DMS79 treated with DMSO at 0.1 percent for 48 hours (cell line): ENCODE measurements at places on chromosomes 3 and 15.

GRCh38 chr3:88385090-88385489 lies 235.3 kb downstream of the C3orf38 start:
- no peak for DNase-seq

DNA sequence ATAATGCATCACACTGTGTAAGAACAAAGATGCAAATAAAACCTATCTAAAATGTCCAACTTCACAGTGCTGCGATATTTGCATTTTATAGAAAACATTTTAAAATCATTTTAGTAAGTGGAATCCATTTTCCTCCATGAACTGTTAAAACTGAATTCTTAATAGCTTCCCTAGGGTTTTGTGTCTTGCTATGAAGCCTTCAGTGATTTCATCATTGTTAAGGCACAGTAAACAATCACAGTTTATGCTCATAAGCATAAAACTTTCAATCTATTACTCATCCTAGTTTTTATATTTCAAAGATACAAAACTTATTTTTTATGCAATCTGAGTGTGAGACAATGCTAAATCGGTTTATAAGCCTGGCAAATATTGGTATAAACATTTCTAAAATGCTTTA lies 509.7 kb downstream of the TUSC7 start:
- DNase-seq: no peak

DNA sequence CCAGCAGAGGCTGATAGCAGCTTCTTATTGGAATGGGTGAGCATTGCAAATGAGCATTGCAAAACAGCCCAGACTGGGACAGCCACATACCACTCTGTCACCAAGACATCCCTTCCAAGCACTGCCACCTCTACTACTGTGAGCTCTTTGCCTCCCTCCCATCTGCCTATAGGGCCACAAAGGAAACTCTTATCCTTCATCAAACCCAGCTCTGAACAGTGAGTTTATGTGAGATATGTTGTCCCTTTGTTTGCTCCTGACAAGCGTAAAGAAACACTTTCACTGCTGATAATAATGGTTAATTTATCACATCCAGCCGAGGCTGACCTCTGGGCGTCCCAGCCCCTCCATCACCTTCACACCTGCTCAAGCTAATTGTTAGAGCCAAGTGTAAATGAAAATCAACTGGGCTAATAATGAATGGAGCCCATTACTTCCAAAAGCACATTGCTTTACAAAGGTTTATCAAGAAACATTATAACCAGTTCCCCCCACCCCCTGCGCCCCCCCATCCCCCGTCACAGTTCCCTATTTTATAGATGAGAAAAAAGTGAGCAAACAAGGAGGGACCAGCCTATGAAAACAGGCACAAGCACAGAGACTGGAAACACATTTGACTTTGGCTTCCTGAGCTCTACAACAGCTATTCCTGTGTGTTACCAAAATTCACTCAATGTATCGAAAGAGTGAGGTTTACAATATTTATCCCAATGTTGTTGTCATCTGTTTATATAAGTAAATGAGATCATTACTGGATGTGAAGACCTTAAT lies 146.3 kb downstream of the ANXA2 start:
- no peak for DNase-seq

DNA sequence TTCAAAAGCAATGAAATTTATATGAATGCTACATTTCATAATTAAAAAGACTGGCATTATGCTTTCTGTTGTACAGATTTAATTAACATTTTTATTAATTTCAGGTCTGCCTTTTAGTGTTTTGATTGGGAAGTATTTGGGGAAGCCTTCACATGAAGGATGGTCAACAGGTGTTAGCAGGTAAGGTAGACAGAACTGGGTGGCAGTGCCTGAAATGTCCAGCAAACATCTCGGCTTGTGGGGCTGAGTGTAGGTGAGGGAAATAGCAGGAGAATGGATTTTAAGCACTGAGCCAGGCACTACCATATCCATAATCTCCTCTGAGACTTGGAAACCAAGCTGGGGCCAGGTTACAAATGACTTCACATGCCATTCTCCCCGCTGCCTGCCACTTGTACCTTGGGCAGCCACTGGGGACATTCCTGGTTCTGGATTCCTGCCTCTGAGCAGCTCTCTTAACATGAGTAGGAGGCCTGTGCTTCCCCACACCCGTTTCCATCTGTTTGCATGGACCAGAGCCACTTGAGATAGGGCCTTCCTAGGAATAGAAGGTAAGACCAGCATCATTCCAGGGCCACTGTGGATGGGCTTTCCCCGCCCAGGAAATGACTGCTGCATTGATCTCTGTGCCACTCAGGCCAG lies 125.9 kb upstream of the HES1 start:
- DNase-seq: peak; percentile 57

- no peak for DNase-seq
These were observed 17.7 kb downstream of the RARB start for GRCh38 chr3:25445731-25446130.

DNA sequence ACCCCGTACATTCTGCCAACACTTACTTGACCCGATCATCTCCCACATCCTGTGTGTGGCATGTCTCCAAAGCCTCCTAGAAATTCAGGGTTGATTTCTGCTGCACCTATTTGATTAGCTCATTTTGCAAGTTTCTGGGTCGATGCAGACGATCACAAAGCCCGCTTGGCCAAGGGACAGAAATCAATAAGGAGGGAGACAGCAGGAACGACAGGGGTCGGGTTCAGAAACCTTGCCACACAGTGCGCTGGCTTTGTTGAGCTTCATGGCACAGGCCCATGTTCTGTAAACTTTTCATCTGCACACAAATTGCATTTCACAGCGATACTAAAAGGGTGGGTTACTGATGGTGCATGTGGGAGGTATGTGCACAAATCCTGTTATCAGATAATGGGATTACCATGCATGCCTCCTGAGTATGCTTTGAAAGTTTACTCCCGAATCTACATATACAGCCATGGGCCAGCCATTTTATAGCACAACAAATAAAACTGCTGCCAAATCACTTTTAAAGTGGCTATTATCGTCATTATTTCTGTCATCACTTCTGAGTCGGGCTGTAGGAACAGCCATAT lies 95.9 kb upstream of the ATP11B start:
- peak; percentile 84 for DNase-seq

GRCh38 chr3:155870945-155871745 lies 695 bp downstream of the GMPS start:
- DNase-seq: peak; percentile 53

- no peak for DNase-seq
These were observed 9.0 kb downstream of the TGM4 start for GRCh38 chr3:44883213-44883955.

DNA sequence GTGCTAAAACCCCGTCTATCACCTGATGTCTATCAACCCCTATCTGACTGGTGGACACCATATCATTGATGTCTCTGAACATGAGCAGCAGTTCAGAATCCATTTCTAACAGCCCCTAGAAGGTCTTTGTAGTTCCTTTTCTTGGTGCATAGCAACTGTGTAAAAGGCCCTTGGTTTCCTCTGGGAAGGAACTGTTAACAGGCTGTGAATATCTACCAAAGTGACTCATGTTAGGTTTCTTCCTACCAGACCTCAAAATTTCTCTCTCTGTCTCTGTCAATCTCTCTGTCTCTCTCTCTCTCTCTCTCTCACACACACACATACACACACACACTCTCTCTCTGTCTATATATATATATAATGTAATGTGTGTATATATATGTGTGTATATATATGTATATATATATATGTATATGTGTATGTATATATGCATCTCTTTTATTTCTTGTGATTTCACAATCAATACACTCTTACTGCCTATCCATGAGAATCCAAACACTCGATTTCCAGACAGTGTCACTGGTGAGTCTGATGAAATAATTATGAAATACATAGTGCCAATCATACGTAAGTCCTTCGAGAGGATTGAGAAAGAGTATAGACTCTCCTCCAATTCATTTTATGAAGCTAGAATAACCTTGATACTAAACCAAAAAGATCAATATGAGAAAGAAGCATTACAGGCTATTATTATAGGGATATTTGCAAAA lies 335.9 kb upstream of the SLCO3A1 start:
- DNase-seq: no peak

DNA sequence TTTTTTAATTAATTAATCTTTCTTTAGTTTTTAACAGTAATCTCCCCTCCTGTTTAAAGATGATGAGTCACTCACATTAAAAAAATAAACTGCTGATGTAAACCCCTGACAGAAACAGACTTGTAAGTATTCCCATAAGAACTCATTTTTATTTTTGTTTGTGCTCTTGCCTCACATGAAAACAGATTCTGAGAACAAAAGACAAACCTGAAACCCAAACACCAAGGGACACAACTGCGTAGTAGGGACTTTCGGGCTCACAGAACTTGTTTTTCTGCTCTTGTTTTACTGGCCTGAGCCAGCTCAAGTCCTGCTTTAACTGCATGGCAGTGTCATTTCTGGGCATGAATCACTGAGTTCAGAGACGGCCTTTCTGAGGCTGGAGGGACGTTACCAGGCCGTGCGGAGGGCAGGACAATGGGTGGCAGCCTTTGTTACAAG lies 600.8 kb downstream of the FOXP1 start:
- DNase-seq: no peak

- DNase-seq: no peak
These were observed 32.5 kb downstream of the NAALADL2 start for GRCh38 chr3:174891524-174892203.

DNA sequence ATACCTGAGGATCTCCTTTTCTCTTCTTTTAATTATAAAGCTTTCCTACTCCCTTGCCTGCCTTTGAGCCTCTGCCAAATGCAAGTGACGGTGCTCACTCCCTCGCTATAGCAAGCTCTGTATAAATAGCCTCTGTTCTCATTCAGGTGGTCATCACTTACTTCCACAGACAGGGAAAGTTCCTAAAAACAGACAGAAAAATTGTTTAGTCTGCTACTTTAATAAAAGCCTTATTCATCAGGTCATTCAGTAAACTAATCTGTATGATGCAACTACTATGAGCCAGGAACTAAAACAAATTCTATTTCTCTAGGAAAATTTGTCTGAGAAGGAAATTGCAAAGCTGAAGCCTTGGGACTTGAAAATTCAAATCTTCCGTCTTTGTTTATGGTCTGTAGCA lies 10.2 kb upstream of the DLG1 start:
- peak; percentile 37 for DNase-seq

GRCh38 chr15:40307421-40308211 lies at the start of gene PLCB2:
TSS of gene PLCB2 (minus strand) at chr15:40307935. CDS start at chr15:40307672, 263 bp downstream.
- DNase-seq: no peak

DNA sequence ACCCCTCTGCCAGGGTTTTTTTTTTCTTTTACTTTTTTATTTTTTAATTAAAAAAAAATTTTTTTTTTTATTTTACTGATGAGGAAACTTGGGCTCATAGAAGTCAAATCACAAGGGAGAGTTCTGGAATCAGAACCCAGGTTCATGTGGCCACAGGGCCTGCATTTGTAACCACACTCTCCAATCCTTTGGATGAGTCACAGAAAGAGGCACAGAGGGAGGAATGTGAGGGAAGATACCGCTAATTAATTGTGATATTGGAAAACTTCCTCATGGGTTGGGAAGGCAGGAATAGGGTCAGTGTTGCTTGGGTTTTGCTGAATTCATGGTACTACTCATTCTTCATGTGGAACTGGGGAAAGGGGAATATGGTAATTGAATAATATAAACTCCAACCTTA lies 132.9 kb upstream of the SLC6A11 start:
- DNase-seq: no peak

GRCh38 chr3:9099702-9100512 lies 136.6 kb upstream of the RAD18 start:
- no peak for DNase-seq

DNA sequence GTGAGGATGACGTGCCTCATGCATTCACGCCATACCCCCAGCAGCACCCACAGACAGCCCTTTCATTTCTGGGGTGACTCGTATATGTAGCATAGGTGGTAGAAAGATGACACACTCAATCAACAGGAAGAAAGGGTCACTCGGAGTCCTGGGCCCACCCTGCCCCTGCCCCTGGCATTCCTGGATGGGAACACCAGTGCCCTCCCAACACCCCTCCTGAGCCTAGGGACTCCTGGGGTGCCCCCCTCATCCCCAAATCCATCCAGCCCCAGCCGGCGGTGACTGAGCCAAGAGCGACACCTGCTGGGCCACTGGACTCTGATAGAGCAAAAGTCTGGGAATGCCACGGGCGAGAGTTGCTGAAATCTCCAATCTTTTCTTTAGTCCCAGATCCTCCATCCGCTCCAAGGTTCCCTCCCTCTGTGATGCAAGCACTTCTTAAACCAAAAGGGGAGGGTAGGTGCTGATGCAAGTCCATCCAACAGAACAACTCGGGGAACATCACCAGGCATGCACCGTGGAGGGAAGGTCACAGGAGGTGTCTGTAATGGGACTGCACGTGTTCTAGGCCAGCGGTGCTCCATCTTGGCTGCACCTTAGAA lies 31.1 kb downstream of the ACAN start:
- no peak for DNase-seq

DNA sequence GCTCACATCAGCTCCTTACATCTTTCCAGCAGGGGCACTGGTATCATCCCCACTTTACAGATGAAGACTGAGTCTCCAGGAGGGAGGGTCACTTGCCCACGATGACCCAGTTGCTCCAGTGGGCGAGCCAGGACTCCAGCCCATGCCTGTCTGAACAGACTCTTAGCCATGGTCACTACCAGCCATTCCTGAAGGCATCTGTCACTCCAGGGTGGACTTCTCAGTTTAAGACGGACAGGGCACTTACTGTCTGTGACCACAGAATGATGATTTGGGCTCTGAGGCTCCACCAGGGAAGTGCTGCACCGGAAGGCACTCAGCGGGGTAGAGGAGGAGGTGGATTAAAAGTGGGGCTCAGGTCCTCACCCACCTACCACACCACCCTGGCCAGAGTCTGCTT lies 104.0 kb upstream of the SLC6A6 start:
- no peak for DNase-seq

DNA sequence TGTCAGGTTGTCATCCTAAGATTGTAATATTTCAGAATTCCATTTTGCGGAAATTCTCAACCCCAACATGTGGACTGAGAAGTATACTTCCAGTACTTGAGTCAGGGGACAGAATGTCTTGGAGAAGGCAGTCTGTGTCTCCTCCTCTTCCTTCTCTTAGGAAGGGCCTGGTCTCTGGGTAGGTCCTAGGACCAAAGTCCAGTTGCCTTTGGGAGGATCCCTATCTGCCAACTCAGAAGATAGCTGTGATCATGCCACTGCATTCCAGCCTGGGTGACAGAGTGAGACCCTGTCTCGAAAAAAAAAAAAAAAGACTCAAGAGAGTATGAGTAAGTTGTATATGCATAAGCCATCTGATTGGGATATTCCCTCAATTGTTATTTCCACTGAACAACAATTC lies 23.9 kb upstream of the FAM3D start:
- no peak for DNase-seq

GRCh38 chr3:157107037-157107436 lies 52.9 kb downstream of the CCNL1 start:
- DNase-seq: no peak
